ENCODE measurements at places on chromosomes 13 and 19.

- DNase-seq: no peak
Measured at GRCh38 chr13:33110713-33111413, 94.6 kb downstream of the KL start.

DNA sequence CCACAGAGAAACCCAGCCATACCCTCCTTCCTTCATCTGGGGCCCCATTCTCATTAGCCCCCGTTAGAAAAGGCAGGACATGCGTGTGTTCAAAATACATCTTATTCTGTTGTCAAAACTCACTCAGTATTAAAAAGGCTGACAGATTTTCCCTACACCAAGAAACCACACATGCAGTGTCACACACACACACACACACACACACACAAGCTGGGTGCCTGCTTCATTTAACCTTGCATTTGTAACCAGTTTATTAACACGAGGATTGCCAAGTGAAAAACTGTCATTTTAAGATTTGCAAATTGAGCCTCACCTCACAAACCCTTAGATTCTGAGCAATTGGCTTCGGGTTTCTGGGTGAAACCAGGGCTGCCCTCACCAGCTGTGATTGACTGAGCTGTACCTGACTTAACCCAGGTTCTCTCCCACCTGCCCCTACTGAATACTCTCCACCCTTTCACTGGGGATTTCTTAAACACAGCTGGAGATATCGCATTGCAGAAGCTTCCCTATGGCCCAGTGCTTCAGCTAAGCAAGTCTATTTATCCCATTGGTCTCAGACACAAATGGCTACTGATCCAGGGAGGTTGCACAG, 172.7 kb upstream of the ZNF507 start:
- no peak for DNase-seq

- DNase-seq: no peak
Measured at GRCh38 chr13:39044536-39044935, 6.3 kb downstream of the NHLRC3 start.

DNA sequence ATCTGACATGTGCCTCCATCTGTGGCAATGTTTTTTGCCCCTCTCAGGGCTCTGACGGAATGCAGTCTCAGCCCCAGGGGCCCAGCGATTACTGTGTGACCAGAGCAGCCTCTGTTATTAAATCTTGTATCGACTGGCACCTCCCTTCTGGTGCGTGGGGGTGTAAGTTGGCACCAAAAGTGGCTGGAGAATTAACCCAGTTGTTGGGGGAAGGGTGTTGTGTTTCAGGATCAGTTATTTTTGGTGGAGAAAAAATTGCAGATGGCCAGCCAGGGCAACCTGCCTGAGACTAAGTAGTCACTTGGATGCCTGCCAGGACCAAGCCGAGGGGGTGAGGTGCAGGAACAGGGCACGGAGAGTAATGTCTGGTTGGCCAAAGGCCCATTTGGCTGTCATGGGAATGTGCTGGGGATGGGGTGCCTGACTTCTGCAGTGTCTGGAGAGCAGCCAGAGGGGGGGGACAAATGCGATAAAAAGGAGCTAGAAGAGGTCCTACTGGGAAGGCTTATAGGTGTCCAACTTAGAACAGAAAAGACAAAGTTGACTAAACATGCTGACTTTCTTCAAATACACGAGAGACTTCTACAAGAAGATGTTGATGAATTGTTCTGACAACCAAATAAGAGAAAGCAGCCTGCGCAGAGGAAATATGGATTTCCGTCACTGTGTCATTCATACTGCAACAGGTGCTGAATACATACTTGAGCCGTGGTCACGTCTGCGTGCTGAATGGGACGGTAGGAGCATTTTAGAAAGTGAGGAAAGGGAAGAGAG, 69.8 kb downstream of the SIAH3 start:
- no peak for DNase-seq

DNA sequence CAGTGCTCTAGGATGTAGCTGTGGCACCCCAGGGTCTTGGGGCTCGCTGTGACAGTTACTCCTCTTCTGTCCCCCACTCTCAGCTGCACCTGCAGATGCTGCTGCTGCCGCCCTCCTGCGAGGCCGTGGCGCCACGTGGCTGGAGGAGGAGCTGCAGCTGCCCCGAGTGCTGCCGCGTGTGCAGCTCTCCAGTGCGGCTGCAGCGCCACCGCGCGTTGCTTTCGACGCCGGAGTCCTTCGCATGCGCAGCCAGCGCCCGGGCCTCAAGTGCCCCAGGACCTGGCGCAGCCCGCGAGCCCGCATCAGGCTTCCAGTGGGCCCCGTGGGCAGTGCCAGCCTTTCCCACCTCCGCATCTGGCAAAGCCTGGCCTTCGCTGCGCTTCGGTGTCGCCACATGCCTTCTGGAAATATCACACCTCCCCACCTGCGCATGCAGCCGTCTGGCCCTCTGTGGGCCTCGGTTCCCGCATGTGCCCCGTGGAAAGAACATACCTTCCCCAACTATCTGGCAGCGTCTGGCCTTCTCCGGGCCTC, 692 bp upstream of the ZNF580 start:
- no peak for DNase-seq

- no peak for DNase-seq
Measured at GRCh38 chr13:50519866-50520265, 323.6 kb downstream of the DLEU7 start.

GRCh38 chr19:35487656-35488182, 2.5 kb downstream of the KRTDAP start:
- no peak for DNase-seq

GRCh38 chr19:51341976-51342580, at the start of gene VSIG10L:
VSIG10L (minus strand) TSS chr19:51342139; CDS start chr19:51342124, 15 bp downstream.
- DNase-seq: no peak

- DNase-seq: no peak
Measured at GRCh38 chr19:35458731-35459391, 10.8 kb downstream of the FFAR2 start.

GRCh38 chr19:29843180-29844051, 31.6 kb downstream of the CCNE1 start:
- DNase-seq: peak; percentile 61

- no peak for DNase-seq
Measured at GRCh38 chr13:113620036-113620796, 35.7 kb downstream of the TFDP1 start.

- DNase-seq: no peak
Measured at GRCh38 chr13:29441306-29441705, 154.2 kb downstream of the SLC7A1 start.

DNA sequence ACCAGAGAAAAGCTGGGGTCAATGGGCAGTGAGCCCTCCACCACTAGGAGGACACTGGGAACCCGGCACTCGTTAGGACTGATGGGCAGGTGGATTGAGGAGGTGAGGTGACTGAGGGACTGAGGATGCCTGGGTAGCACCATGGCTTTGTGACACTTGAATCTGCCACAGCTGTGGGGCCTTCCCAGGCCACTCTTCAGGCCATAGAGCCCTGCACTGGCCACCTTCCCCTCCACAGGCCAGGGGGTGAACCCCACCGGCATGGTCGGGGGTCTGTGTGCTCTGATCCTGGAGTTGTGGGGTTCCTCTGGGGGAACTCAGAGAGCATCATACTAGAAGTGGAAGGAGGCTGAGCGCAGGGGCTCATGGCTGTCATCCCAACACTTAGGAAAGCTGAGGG, 423.5 kb downstream of the ZNF536 start:
- no peak for DNase-seq

- no peak for DNase-seq
Measured at GRCh38 chr19:47037766-47038165, 10.7 kb downstream of the TMEM160 start.

GRCh38 chr13:60758637-60759036, 361.6 kb downstream of the TDRD3 start:
- no peak for DNase-seq

DNA sequence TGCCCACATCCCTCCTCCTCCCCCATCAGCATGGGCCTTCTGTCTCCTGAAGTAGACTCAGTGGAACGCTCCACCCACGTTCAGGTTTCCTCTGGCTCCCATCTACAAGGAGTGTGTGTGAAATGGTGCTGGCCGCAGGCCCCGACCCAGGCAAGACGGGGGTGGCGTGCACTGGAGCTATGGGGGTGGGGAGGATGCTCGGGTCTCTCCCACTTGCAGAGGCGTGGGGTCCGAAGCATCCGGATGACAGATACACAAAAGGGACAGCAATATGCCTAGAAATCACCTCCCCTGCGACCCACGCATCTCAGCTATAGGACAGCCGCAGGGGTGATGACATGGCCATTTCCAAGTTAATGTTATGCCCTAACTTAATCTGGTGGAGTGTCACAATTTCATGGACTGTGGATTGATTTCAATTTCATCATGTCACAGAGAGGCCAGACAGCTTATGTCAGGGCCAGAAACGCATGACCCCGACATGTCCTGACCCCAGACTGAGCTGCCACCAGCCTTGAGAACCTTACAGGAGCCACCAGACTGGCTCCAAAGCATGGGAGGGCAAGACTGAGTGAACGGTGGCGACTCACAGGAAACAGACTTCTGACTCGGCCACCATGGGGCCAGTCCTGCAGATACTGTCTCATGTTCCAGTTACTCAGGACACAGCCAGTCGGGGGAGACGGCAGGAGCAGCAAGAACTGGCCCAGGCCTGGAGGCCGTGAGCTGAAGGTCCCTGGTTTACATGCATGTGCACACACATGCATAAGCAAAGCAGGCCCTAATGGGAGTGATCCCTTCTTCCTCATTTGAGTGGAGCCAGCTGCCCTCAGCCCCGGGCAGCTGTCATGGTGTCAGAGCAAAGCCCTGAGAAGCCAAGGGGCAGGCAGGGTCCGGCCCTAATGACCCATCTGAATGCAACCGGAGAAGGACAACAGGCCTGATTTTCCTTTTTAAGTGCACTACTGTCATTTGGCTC, 82.2 kb downstream of the SLC7A1 start:
- DNase-seq: no peak

- DNase-seq: no peak
Measured at GRCh38 chr13:96473526-96474180, 383.7 kb downstream of the HS6ST3 start.

- DNase-seq: no peak
Measured at GRCh38 chr13:105543742-105544141, 991.7 kb downstream of the EFNB2 start.

DNA sequence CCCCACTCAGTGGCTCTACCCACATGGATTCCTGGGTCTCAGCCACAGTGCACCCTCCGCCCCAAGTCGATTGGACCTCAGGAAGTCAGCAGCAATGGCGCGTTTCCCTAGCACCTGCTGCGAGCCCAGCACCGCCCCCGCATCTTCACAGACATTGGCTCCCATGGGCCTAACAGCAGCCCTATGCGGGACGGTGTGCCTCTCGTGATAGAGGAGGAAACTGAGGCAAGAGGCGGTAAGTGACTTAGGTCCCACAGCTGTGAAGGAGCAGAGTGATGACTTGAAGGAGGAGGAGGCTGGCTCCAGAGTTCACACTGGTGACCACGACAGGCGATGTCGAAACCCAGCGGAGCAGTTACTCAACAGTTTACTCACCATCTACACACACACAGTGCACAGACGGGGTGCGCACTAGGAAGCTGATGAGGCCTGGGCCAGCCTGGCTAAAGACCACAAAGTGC, 104.5 kb upstream of the SOX1 start:
- DNase-seq: no peak

GRCh38 chr13:20161275-20161950, 561 bp upstream of the GJA3 start:
- peak; percentile 59 for DNase-seq

GRCh38 chr19:51440846-51441409, 17.3 kb downstream of the SIGLEC8 start:
- no peak for DNase-seq

- DNase-seq: no peak
Measured at GRCh38 chr19:47445527-47445926, 26.2 kb downstream of the SLC8A2 start.

- no peak for DNase-seq
Measured at GRCh38 chr13:54511366-54511765, 1482.8 kb downstream of the OLFM4 start.

DNA sequence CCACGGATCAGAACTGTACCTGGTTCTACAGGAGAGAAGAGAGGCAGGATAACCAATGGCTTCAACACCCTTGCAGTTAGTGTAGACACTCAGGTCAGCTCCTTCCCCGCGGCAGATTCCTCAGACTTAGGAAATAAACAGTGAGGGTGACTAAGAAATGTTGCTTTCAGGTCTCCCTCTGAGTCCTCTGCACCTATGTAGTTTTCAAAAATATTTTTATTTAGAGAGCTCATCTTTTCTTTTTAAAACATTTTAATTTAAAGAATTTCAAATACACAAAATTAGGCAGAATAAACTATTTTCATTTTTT, 195.2 kb downstream of the KLF12 start:
- no peak for DNase-seq

GRCh38 chr19:29855087-29855486, 43.3 kb downstream of the CCNE1 start:
- no peak for DNase-seq

DNA sequence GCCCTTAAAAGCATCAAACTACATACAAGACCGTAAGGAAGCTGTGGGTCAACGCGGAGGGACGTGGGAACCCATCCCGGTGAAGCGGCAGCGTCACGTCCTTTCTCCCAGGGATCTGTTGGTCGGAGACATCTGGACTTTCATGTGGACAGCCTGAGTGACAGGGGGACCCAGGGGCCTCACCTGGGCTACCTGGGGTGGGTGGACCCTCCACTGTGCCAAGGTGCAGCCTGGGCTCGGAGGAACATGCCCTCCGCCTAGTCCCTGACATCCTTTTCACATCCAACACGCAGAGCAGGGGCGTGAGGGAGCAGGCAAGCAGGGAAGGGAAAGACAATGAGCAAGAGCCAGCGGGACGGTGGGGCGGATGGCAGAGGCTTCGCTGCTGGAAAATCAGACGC, 13.8 kb upstream of the GARIN5A start:
- DNase-seq: no peak

DNA sequence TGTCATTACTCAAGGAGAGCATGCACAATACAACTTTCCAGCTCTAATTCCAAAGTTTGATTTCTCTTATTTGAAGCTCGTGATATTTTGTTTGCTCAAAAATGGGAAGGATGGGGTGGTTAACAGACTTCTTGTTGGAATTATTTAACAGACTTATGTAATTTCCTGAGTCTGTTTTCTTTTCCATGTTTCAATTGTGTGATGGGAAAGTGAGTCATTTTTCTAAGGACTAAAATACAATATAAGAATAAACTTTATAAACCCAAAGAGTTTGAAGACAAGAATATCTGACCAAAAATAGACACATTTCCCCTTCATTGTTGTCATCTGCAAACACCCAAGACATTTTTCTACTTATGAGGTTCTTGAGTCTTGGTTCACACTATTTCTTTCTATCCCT, 211.8 kb upstream of the SLITRK5 start:
- no peak for DNase-seq

DNA sequence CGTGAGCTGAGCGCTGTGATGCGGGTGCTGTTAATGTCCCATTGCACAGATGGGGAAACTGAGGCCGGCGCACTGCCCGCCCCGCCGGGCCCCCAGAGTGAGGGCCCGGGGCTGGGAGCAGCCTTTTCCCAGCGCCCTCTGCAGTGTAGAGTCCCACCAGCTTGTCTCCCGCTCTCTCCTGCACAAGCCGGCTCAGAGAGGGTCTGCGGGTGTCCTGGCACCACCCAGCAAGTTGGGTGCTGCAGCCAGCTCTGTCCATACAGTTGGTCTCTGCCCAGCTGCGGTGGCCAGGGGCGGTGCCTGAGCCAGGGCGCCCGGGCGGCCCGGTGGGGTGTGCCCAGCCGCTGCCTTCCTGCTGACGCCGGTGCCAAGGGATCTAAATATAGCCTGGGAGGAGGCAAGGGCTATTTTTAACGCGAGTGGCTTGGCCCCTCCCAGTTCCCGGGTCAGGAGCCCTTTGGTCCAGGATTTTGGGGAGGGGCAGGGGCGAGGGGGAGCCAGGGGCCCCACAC, 19.3 kb downstream of the GADD45B start:
- no peak for DNase-seq

- no peak for DNase-seq
Measured at GRCh38 chr13:43057653-43058317, 34.4 kb downstream of the DNAJC15 start.

All from nephron progenitor cell (in vitro differentiated cells).